NCI-H1105 (cell line): ENCODE measurements at places on chromosomes 3 and 15.

DNA sequence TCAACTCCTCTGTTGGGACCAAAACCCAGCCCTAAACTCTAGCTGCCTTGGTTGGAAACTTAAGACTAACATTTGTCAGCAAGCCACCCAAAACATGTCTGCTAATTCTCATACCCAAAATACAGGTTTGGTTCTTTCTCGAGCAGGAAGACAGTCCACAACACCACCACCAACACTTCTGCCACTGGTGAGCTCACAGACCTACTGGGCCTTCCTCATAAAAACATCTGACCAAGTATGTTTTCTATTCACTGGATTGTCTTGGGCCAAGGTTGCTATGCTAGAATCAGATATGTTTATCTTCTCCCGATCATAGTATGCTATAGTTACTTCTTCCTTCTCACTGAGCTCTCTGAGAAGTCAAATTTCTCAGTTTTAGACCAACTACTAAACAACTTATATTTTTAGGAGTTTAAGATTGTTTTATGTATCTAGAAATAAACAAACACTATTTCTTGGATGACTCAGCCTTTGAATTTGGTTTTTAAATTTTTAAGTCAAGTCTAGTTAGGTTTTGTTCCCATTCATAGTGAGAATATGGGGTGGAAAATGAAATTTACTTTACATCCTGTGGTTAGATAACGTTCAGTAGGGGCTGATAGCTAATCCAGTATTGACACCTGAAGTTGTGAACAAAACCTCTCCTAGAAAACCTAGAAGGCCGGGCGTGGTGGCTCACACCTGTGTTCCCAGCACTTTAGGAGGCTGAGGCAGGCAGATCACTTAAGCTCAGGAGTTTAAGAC, 360.5 kb downstream of the RSL24D1 start:
- DNase-seq, result no peak

- DNase-seq, result no peak
Observed at GRCh38 chr3:43296565-43296964, 10.2 kb downstream of the SNRK start.

DNA sequence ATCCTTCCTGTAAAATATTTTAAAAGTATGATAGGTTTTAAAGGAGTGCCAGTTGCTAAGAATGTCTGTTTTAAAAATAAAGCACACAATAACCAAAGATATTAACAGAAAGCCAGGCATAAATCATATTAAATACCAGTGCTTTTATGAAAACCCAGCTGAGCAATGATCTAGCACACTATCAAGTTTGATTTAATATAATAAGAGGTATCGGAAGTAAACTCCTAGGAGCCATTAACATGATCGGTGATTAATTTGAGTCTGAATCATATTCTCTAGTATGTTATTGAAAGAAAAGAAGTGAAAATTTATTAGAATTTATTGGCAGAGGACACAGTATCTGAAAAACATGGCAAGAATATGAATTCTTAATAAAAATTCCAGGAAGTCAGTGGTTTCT, 91.7 kb downstream of the SPATA16 start:
- no peak for DNase-seq

- no peak for DNase-seq
Observed at GRCh38 chr3:42511201-42511600, 8.8 kb downstream of the VIPR1 start.

DNA sequence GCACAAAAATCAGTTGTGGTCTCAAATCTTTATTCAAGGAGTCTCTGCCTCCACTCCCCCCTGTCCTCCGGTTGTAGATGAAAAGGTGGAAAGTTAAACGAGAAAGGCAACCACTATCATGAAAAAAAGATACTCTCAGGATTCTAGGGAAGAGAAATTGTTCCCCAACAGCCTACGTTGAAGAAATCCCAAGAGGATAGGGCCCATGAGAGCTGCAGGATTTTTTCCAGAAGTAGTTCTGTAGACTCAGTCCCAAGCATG, 14.3 kb downstream of the ZIC1 start:
- no peak for DNase-seq

DNA sequence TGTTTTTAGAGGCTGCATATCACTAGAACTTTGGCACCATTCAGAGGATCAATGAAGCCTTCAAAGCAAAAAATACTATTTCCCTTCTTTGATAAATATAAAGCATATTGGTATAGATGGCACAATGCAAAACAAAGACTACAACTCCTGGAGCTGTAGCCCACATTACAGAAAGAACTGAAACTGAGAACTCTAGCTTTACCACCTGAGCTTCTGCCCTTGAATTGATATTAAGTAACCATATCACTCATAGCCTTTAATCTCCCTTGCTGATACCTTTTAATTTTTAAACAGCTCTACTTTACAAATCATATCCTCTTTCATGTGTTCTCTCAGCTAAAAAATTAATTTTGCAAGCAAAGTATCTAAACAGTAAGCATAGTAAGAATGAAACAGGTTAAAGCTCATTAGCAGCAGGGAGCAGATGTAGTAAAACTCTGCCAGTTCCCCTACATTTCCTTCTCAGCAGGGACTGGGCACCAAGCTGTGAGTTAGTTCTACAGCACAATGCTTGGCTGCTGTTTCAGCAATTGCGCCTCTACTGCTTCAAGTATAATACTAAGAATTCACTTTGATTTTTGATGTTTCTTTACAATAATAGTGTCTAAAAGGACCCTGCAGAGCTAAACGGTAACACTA, 97.9 kb upstream of the NANOGP8 start:
- no peak for DNase-seq

GRCh38 chr15:50355980-50356379, 982 bp upstream of the GABPB1 start:
- no peak for DNase-seq

DNA sequence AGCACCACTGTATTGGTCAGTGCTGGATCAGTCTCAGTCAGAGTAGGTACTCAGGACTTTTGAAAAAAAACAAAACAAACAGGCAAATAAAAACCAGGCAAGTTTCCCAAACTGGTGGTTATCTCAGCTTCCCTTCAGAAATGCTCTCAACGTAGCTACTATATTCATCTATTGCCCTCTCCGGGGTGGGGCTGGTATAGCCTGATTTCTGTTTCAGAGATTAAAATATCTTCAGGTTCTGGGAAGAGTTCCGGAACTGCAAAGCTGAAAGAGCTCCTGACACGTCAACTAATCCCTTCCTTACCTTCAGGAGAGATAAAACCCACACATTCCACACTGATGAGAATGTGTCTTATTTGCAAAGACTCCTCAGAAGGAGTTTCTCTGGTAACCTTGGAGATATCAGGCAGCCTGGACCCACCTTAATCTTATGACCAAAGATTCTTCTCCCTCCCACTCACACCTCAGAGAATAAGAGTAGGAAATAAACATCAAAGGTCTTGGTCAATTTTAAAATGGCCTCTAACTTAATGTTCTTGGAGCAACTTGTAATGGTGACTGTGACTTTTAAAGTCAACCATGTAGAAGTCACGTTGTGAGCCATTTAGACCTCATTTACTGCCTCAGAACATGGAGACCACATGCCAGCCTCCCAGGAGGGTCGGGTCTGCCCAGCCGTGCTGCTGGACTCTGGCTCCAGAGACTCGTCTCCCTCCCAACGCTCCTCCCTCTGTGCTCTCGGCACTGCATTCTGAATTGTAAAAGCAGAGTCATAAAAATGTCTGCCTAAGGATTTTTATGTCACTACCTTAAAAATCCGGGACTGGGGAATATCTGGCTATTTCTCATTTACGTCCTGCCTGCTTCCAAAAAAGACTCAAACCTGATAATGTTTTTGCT, 53.8 kb downstream of the CDCP1 start:
- no peak for DNase-seq

GRCh38 chr3:114743746-114744485, 403.2 kb downstream of the ZBTB20 start:
- no peak for DNase-seq

DNA sequence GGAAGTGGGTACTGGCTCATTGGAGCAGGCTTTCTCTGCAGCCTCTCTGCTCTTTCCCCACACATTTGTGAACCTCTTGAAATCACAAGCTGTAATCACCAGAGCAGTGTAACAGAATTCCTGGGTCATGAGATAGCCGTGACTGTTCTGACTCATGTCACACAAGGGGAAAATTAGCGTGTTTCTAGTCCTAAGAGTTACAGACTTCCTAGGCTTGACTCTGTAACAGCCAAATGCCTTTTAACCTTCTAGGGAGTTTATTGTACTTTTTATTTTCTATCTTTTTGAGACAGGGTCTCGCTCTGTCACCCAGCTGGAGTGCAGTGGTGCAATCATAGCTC, 54.7 kb upstream of the TRAK1 start:
- no peak for DNase-seq

DNA sequence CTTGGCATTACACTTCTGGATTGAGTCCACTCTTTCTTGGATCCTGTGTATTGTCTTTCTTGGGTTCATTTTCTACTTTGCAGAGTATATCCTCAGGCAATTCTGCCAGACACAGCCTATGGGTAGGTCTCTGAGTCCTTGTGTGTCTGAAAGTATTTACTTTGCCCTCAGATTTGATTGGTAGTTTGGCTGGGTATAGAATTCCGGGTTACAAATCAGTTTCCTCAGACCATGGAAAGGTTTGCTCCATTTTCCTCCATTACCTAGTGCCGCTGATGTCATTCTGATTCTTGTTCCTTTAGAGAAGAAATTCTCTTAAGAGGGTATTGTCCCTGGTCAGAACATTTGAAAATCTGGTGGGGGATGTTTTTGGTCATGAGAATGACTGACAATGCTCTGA, 133.2 kb downstream of the NUP210 start:
- DNase-seq, result no peak
